ENCODE measurements at places on chromosomes 2 and 18.
A peak's percentile ranks its signal among the peaks of the same experiment; 100 is the strongest.

- no peak for DNase-seq
These were observed 425.4 kb downstream of the TGIF1 start for GRCh38 chr18:3875376-3875775.

DNA sequence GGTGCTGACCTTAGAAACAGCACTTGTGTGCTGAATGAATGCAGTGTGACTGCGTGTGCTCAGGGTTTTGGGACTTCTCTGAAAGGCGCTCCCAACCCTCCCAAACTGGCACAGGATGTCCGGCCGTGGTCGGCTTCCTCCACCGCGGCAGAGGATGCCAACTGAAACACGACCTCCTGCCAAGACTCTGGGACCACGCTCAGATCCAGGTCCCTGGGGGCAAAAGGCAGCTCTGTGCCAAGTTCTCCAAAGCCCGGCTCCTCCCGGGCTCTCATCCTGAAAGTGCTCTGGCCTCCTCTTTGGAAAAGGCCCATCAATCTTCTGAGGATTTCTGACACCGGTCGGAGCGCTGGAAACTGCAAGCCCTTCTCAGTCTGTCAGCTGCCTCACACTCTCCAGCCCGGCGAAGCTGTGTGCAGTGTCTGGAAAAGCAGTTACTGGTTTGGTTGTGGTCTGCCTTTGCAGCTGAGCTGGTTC, 32.3 kb upstream of the ZBTB7C start:
- DNase-seq = no peak

DNA sequence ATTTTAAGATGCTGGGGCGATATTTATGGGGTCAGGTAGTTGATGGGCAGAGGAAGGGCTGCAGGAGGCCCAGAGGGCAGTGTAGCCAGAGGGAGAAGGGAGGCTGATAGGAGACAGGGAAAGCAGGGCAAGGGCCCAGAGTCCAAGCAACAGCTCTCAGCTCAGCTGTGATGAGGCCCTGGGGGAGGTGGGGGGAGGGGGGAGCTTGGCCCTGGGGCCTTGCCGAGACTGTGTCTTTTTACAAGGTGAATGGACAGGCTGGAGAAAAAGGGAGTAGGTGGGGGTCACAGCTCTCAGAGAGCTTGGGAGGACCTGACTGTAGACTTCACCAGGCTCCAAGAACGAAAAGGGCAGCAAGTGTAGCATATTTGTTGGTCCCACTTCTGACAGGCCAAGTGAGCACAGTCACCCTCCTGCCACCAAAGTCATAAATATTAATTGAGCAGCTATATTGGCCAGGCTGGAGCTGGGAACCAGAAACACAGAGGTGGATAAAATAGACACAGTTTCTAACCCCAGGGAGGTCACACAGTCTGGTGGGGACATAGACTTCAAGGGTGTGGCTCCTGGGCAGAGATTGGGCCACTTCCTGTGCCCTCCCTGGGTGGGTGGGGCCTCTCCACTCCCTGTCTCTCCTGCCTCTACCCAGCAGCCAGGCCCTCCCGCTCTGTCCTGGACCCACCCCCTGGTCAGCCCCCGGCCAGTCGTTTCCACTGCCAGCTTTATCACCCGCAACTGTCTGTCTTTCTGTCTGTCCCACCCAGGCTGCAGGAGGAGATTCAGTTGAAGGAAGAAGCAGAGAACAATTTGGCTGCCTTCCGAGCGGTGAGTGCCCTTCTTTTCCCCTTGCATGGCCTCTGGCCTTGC, 1.4 kb downstream of the DES start:
- no peak for DNase-seq

GRCh38 chr2:48442610-48443360, 87.2 kb upstream of the STON1 start:
- DNase-seq = no peak

DNA sequence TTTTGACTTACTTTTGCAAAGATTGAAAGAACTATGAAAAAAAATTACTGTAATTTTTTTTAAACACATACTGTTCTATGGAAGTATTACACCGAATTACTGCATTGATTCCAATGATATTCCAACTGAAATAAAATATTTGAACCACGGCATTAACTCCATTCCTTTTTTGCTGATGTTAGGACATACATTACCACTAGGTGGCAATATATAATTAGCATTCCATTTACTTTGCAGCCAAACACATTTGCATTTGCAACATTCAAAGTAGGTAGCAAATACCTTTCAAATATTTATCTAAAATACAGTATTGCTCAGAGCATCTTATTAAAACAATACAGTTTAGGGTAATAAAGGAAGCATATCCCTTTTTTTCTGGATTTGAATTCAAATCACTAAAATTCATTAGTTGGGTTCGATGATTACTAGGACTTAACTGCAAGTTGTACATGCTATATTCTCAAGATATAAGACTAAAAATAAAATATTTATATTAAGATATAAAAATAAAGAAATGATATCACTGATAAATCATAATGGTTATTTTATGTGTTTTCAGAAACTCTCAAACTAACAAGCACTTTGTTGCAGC, 31.3 kb downstream of the LANCL1 start:
- DNase-seq = peak; percentile 9

GRCh38 chr18:35618696-35619095, 37.2 kb downstream of the GALNT1 start:
- no peak for DNase-seq

DNA sequence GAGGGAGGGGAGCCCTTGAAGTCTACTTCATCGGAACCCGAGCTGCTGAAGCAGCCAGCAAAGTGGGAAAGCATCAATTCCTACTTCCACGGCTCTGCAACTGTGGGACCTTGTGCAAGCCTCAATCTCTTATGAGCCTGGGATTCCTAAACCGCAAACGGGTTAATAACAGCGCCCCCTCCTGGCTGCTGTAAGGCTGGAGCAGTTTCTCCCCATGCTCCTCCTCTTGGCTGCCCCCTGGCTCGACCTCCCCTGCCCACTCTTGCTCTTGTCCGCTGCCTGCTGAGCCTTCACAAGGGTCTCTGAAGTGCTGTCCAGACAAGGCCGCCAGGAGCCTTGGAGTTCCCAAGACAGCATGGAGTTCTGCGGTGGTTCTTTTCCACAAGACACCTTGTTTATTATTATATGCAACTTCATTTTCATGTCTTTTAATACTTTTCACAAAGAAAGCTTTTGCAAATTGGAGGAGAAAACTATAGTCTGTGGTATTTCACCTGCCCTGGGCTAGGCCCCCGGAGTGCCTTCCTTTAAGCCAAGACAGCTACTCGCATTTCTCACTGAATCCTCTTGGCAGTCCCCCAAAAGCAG, 157.2 kb downstream of the DDX1 start:
- DNase-seq = no peak

DNA sequence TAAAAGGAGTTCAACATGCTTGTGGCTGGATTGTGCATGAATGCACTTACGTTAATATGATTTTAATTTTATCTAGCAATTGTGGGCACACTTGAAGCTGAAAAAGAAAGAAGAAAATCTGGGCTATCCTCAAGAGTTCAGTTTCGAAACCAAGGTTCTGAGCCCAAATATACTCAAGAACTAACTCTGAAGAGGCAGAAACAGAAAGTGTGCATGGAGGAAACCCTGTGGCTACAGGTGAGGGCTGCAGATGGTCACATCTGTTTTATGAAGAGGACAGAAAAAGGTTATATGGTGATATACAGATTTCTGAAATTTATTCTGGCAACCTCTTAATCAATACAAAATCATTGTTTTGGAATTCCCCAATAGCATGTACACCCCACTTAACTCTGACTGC, 57.3 kb downstream of the ITGA6 start:
- DNase-seq = no peak

DNA sequence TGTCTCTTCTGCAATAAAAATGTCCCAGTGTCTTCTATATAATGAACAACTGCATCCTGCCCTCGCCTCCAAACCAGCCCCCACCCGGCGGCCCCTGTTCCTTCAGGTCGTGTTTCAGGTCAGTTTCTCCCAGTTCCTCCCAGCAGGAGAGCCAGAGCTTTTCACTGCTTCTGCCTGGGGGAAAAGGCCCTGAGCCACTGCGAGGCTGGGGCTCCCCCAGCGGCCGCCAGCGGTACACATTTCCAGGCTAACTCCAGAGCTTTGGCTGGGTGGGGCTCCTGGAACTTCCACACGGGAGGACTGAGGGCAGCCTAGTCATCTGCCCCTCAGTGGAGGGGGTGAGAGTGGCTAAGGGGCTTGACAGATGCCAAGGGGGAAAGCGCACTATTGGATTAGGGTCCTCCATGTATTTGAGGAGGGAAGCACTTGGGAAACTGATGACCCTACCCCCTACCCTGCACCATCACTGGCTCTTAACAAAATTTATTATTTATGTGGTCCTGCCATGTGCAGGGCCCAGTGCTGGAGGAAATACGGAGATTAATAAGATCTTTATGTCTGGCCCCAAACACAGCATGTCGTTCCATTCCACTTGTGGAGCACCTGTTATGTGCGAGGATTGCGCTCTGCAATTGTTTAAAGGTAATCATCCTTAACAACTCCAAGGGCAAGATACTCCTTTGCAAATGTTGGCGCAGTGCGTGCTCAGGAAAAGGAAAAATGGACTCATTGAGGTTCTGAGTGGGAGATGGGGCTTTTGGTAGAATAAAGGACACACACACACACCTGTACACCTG, 17.3 kb upstream of the CYS1 start:
- DNase-seq = peak; percentile 38

DNA sequence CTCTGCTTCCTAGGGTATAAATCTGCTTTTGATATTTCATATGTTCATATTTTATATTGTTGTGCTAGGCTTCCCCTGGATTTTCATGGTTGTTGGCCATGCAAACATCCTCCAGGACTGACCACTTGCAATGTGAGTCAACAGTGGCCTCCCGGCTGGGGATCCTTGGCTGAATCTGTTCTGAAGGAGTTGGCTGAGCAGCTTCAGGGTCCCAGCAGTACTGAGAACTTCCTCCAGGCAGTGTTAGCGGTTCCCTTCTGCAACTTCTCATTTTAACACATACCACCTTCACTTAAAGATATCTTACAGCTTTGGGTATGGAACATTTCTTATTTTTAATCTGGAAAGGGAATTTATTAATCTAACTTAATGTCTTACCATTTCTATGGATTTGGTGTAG, 122.1 kb downstream of the DTNB start:
- DNase-seq = no peak

GRCh38 chr2:151063271-151063670, 198.4 kb downstream of the RBM43 start:
- peak; percentile 64 for DNase-seq

- DNase-seq = no peak
These were observed 557.6 kb upstream of the FANCL start for GRCh38 chr2:58798676-58799208.

DNA sequence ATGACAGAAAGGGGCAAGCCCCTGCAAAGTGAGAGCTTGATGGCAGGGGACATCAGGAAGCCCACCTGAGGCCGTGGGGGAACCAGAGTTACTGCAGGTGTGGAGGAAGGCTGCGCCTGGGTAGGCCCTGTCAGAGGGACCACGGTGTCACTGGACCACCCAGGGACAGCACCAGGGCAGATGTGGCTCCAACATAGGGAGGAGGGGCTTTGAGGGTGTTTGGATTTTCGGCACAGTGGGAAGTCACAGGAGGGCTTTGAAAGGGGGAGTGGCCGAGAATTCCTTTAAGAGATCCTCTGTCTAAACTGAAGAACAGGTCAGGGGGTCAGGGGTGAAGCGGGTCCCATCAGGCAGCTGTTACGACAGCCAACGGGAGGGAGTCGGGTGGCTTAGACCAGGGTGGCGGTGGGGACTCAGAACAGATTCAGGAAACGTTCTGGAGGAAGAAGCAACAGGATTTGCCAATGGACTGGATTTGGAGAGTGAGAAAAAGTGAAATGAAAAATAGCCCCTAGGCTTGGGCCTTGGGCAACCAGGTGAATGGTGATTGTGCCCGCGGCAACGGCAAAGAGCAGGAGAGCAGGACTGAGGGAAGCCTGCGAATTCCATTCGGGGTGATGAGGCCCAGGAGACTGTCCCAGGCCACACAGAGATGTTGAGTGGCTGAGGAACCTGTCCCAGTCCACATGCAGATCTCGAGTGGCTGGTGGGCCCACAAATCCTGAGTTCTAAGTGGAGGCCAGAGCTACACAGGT, 166.1 kb downstream of the LAMA1 start:
- no peak for DNase-seq

GRCh38 chr2:224145751-224146355, 106.8 kb upstream of the SERPINE2 start:
- peak; percentile 78 for DNase-seq

GRCh38 chr2:31558401-31559295, 22.1 kb downstream of the SRD5A2 start:
- DNase-seq = peak; percentile 12

GRCh38 chr2:217652761-217653639, 349.8 kb downstream of the TNS1 start:
- DNase-seq = peak; percentile 90

GRCh38 chr2:20916604-20917286, 93.8 kb upstream of the LDAH start:
- DNase-seq = no peak

DNA sequence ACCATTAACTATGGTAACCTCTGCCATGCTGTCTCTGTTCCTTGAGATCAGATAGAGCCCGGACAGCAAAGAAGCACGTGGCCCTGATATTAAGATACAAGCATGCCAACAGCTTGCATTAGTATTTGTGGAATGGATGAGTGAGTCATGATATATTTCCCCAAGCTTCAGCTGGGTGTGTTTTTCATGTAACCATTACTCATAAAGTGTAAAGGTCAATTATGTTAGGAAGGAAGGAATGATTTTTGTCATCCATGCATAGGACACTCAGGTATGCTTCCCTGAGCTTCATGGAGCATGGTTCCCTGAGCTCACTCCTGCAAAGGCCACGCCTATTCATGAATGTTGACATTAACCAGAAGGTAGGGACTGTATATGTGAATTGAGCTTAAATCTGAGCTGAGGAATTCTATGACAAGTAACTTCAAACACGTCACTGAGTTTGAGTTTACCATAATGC, 74.6 kb downstream of the ARL4C start:
- DNase-seq = peak; percentile 92

- peak; percentile 22 for DNase-seq
These were observed 479.1 kb downstream of the MBD2 start for GRCh38 chr18:53745224-53745967.

DNA sequence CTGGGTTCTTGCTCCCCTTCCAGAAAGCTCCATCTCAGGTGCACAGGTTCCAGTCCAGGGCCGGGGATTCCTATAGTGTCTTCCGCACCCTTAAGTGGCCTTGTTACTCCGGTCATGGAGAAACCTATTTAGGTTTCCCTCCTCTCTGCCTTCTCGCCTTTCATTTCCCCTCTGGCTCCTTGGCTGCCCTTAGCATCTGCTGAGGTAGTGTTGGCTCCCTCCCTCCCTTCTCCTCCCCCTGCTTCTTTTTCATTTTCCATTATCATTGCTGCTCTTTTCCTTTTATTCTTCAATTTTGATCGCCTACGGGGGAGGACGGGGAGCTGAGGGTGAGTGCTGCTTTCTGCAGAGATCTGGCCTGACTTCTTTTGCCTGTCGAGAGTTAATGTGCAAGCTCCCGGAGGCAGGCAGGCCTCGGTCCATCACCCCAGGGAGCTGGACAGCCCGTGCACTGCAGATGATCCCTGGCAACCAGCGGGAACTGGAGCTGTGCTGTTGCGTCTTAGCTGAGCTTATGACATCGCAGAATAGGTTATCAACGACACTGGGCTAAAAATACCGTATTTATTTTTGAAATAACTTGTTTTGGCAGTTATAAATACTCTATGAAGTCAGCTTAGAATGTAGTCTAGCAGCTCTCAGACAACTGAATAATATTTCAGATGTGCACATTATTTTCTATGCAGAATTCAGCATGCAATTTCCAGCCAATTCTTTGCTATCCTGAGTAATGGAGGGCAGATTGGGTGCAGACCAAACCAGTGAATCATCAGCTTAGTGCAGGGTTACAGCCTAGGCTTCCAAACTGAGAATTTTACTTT, 141.9 kb downstream of the SLC4A3 start:
- peak; percentile 28 for DNase-seq
